Activated T-cell treated with anti-CD3 and anti-CD28 coated beads, Interleukin-2, amount 50 U/mL, for 72 hours (primary cell): ENCODE measurements at places on chromosomes 1 and 21.

DNA sequence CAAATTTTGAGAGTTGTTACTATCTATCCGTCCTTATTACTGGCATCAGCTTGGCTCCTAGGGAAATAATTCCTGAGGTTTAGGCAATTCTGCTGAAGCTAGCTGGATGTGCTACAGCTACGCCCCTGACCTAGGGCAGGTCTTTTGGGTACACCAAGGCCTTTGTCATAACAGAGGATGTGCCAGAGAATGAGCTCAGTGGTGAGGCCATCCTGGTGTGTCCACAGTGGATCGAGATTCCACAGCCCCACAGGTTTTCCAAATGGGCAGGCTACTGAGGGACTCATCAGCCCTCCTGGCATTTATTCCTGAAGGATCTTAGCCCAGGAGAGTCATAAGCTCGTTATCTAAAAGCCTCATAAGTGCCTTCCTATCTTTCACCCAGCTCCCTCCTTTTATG lies 475.2 kb upstream of the USP24 start:
- H3K36me3 ChIP-seq: no peaks in the 10 kb centered on the region
- no peak for DNase-seq
- no peaks in the 10 kb centered on the region for H3K27me3 ChIP-seq
- no peak overlapping the region for H3K27ac ChIP-seq

- H3K4me3 ChIP-seq: no peak overlapping the region
- DNase-seq: no peak
- H3K4me1 ChIP-seq: no peaks in the 10 kb centered on the region
These were observed 19.5 kb downstream of the ZNF695 start for GRCh38 chr1:246988316-246988715.

GRCh38 chr1:115980998-115981993 lies 5.0 kb downstream of the SLC22A15 start:
- peak; percentile 10 for DNase-seq
- no peak overlapping the region for H3K4me3 ChIP-seq
- peaks cover 10% of the 10 kb centered on the region for H3K27me3 ChIP-seq
- H3K36me3 ChIP-seq: no peaks in the 10 kb centered on the region
- peaks cover 8% of the 10 kb centered on the region for H3K4me1 ChIP-seq

- H3K36me3 ChIP-seq: peaks cover 8% of the 10 kb centered on the region
- no peak for DNase-seq
- peaks cover 44% of the 10 kb centered on the region for H3K4me1 ChIP-seq
- no peak overlapping the region for H3K27ac ChIP-seq
These were observed 21.5 kb downstream of the TUT4 start for GRCh38 chr1:52531249-52531872.

- H3K27ac ChIP-seq: no peak overlapping the region
- H3K4me1 ChIP-seq: no peaks in the 10 kb centered on the region
- DNase-seq: no peak
- no peak overlapping the region for H3K4me3 ChIP-seq
These were observed 391.2 kb downstream of the RWDD3 start for GRCh38 chr1:95625224-95625623.

DNA sequence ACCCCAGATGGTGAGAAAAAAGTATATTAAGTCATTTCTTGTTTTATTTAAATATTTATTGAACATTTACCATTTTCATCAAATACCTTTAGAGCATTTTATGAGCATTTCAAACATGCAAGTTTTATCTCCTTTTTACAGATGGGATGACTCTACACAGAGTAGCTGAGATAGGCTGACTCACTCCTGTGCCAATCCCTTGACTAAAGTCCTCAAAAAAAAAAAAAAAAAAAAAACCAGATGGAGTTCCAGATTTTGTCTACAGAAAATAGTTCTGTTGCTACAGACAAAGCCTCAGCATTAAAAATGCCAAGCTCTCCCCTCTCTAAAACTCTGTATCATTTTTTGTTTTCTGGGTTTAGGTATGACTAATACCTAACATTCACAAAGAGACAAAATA lies 303.0 kb upstream of the PLD5 start:
- H3K4me3 ChIP-seq: no peak overlapping the region
- no peaks in the 10 kb centered on the region for H3K36me3 ChIP-seq
- DNase-seq: no peak
- H3K27me3 ChIP-seq: no peaks in the 10 kb centered on the region
- H3K4me1 ChIP-seq: no peaks in the 10 kb centered on the region

DNA sequence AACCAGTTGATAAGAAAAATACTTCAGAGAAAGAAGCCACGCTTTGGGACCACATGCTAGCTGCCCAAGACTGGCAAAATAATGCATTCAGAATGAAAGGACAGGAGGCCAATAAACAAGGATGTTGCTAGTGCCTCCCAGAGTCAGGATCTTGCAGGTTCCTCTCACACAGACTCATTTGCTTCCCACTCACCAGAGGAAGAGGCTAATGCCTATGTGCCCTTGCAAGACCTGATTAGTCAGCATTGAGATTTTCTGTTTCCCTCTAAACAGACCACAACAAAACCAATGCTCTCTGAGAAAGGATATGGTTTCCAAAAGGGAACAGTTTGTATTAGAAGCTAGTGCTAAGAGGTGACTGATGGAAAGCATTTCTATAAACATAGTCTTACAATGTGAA lies 85.7 kb downstream of the NRDC start:
- peak overlapping the region; percentile 52 for H3K27ac ChIP-seq
- DNase-seq: no peak
- H3K27me3 ChIP-seq: no peaks in the 10 kb centered on the region
- peaks cover 10% of the 10 kb centered on the region for H3K36me3 ChIP-seq

DNA sequence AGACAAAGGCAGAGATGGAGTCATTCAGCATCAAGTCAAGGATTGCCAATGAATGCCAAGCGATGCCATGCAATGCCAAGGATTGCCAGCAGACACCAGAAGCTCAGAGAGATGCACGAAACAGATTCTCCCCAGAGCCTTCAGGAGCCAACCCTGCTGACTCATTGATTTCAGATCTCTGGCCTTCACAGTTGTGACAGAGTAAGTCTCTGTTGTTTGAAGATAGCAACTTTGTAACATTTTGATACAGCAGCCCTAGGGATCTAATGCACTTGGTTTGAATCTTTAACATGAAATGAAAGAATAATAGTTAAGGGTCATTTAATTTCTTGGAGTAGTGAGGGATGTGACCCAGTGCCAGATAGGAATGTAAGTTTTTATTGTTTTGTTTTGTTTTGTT lies 287.4 kb upstream of the RUNX1 start:
- peaks cover 3% of the 10 kb centered on the region for H3K36me3 ChIP-seq
- no peak overlapping the region for H3K4me3 ChIP-seq
- DNase-seq: no peak
- peaks cover 60% of the 10 kb centered on the region for H3K4me1 ChIP-seq
- no peak overlapping the region for H3K27ac ChIP-seq

DNA sequence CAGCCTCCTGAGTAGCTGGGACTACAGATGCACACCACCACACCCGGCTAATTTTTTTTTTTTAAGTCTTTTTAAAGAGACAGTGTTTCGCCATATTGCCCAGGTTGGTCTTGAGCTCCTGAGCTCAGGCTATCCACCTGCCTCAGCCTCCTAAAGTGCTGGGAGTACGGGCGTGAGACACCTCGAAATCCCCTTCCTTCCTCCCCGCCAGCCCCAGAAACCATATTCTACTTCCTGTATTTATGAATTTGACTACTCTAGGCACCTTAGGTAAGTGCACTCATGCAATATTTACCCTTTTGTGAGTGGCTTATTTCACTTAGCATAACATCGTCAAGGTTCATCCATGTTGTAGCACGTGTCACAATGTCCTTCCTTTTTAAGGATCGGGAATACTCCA lies 6.9 kb upstream of the LRP8 start:
- peaks cover 3% of the 10 kb centered on the region for H3K36me3 ChIP-seq
- DNase-seq: no peak
- no peaks in the 10 kb centered on the region for H3K27me3 ChIP-seq

DNA sequence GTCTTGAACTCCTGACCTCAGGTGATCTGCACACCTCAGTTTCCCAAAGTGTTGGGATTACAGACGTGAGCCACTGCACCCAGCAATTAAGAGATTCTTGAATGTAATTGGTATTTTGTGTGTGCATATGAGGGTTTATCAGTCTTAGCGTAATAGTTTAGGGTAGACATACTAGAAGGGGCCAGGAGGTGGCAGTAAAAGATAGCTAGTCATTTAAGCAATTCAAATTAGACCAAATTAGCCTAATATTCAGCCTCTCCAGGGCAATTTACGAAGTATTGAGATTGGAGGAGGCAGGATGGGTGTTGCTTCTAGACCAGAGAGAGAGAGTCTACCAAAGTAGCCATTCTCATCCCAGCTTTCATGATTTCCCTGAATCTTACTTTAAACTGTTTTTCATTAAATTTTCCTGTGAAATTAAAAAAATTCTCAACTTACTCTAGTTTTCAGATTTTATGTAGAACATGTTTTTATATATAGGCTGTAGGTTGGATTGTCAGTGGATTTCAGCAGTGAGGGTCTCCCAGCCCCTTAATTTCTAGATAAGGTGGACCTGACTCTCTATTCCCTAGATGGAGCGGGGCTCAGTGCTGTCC lies 119.7 kb downstream of the HHAT start:
- no peak overlapping the region for H3K27ac ChIP-seq
- peaks cover 34% of the 10 kb centered on the region for H3K4me1 ChIP-seq

GRCh38 chr1:38246955-38247952 lies 200.7 kb upstream of the POU3F1 start:
- H3K4me1 ChIP-seq: no peaks in the 10 kb centered on the region
- H3K36me3 ChIP-seq: no peaks in the 10 kb centered on the region
- H3K27ac ChIP-seq: no peak overlapping the region
- H3K4me3 ChIP-seq: no peak overlapping the region

- DNase-seq: no peak
- no peak overlapping the region for H3K4me3 ChIP-seq
- H3K27me3 ChIP-seq: no peaks in the 10 kb centered on the region
- H3K36me3 ChIP-seq: no peaks in the 10 kb centered on the region
These were observed 41.8 kb upstream of the POFUT2 start for GRCh38 chr21:45329261-45330074.

DNA sequence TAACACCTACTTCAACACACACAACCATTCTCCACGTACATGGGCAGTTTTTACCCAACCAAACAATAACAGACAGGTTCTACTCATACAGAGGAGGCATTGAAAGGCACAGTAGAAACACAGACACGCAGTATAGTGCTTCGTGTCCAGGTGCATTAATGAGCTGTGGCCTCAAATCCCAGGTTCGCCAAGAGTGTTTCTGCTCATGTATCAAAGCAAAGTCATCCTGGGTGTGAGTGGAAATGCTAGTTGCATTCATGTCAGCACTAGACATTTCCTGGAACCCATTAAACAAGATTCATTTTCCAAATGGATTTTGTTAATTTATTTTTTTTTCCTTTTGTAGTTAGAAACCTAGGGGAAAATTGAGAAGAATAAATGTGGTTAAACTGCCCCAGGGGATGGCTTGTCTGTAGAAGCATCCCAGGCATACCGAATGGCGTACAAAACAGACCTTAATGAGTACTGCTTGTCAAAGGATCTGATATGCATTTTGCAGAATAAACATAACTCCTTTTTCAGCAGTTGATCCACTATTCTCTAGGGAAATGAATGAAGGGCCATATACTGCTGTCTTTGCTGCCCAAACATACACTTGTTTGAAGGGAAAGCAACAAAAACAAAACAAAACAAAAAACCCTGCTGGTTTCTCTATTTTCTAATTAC lies 298.6 kb upstream of the ST6GALNAC5 start:
- H3K4me3 ChIP-seq: no peak overlapping the region
- H3K36me3 ChIP-seq: no peaks in the 10 kb centered on the region
- no peak overlapping the region for H3K27ac ChIP-seq
- no peaks in the 10 kb centered on the region for H3K4me1 ChIP-seq
- no peak for DNase-seq

DNA sequence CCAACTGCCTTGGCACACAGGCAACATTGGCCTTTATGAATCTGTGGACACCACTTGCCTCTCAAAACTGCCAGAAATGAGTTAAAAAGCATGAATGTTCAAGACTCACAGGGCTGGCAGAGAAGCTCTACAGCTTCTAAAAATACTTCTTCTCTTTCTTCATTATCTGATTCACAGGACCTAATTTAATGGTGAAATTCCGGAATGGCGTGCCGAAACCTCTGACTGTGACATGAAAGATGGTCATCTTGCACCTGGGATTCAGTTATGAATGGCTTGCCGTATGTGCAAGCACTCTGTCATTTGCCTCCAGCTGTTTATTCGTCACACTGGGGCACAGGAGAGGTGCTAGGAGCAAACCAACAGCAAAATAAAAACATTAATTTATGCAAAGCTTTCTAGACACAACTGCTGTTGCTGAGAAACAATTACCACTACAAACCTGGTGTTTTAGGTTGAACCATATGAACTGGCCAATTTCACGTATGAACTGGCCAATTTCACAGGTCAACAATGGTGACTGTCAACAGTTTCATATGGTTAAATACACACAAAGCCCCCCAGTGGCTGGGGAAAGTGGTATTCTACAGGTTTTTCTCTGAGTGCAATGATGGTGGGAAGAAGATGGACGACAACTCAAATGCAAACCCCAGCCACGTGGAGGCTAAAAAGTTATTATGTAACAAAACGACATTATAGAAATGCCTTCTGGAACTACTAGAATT lies 648.3 kb downstream of the KIF26B start:
- DNase-seq: no peak
- no peak overlapping the region for H3K27ac ChIP-seq
- peaks cover 4% of the 10 kb centered on the region for H3K4me1 ChIP-seq
- H3K27me3 ChIP-seq: no peaks in the 10 kb centered on the region

GRCh38 chr1:115702959-115703358 lies 61.2 kb downstream of the VANGL1 start:
- H3K27ac ChIP-seq: no peak overlapping the region
- peaks cover 14% of the 10 kb centered on the region for H3K27me3 ChIP-seq
- no peak overlapping the region for H3K4me3 ChIP-seq
- H3K4me1 ChIP-seq: no peaks in the 10 kb centered on the region
- H3K36me3 ChIP-seq: no peaks in the 10 kb centered on the region

DNA sequence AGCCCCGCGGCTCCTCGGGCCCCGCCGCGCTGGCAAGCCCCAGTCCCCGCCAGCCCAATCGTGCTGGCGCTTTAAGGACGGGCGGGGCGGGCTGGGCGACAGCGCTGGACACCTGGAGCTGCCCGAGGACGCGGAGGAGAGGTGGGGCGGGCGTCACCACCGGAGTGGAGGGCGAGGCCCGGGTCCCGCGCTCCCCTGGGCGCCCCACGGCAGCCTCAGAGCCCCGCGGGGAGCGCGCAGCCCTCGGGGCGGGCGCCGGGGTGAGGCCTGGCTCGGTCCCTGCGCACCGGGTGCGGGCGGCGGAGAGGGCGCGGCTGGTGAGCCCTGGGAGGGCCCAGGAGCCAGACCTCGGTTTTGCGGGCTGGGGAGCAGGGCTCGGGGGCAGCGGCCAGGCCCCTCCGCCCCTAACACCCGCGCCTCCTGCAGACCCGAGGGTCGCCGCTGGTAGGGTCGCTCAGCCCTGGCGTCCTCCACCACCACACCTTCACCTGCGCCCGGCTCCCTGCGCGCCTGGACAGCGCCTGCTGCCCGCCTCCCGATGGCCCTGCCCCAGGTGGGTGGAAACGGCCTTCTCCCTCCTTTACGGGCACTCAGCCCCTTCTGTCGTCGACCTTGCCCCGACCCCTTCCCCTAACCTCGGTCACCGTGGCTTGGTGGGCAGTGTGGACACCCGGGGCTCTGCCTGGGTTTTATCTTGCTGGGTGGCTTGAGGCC lies at the start of gene TMEM61:
TSS of gene TMEM61 (plus strand) at position 101 of the 714 bp plus-strand sequence. CDS start at position 539, 438 bp downstream.
- no peaks in the 10 kb centered on the region for H3K36me3 ChIP-seq
- H3K27me3 ChIP-seq: peaks cover 28% of the 10 kb centered on the region
- no peaks in the 10 kb centered on the region for H3K4me1 ChIP-seq
- DNase-seq: no peak
- no peak within 1 kb of the TSS for H3K27ac ChIP-seq
- H3K4me3 ChIP-seq: no peak within 1 kb of the TSS

- H3K27me3 ChIP-seq: no peaks in the 10 kb centered on the region
- no peak overlapping the region for H3K4me3 ChIP-seq
These were observed 7.5 kb upstream of the IGSF5 start for GRCh38 chr21:39737376-39738000.

- peaks cover 19% of the 10 kb centered on the region for H3K4me1 ChIP-seq
- no peak for DNase-seq
- H3K27ac ChIP-seq: no peak overlapping the region
- H3K4me3 ChIP-seq: no peak overlapping the region
- peaks cover 6% of the 10 kb centered on the region for H3K27me3 ChIP-seq
These were observed 7.0 kb upstream of the POFUT2 start for GRCh38 chr21:45294509-45295291.
